SW 1271 (cell line): ENCODE measurements at places on chromosomes 3 and 15.

GRCh38 chr15:74343797-74344127 lies 23.7 kb downstream of the CYP11A1 start:
- DNase-seq: no peak

DNA sequence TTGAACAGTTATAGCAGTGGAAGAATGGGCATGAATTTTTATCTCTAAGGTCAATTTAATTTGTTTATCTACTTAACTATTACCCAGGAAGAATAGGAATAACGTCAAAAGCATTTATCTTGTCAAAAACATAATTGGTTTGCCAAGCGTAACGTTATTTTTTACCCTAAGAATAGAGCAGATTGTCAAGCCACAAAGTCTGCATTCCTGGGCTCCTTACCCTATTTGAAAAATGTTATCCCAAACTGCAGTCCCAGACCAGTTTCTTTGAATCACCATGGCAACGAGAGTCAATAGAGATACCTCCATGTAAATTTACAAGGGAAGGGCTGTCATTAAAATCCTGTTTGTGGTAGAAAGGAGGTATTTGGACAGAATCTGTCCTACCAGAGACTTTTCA lies 61.1 kb downstream of the CPNE4 start:
- DNase-seq: no peak

DNA sequence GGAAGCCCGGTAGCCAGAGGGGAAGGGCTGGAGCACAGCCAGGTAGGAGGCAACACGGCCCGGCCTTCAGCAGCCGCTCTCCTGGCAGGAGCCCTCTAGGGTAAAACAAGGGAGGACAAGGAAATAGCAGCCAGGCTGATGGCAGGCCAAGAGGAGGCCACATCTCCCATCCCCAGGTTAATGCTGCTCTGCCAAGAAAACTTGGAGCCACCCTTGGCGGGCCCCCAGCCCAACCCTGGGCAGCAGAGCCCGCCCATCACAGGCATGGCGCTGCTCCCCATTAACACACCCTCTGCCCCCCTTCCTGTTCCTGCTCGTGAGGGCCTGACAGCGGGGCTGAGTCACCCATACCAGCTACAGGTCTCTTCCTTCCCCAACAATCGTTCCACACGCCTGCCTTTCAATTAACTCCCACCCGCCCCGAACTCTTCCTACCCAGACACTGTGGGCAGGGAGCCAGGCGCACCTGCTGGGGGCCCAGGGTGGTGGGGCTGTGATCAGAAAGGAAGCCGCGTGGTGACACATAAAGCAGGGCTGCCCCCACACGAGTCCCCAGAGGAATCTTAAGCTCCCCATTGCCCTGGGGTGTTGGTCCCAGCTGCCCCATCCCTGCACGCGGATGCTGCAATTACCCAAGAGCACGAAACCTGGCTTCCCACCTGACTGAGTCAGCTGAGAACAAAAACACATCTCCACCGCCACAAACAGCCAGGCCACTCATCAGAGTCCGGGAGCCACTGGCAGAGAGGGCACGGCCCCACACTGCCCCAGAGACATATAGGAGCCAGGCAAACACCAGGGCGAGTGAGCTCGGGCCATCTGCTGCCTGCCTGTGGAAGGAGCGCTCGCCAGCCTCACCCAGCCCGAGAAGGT lies at the start of gene C15orf62:
Gene C15orf62 (plus strand): TSS at position 707 of the 873 bp plus-strand sequence. CDS start 516 bp downstream, outside the sequence.
- no peak for DNase-seq

- DNase-seq: peak; percentile 46
These were observed 111.0 kb upstream of the KLF13 start for GRCh38 chr15:31215490-31216214.

GRCh38 chr3:42755681-42756578 lies 17.1 kb downstream of the CCDC13 start:
- DNase-seq: peak; percentile 7

GRCh38 chr15:101152914-101153313 lies 98.9 kb downstream of the CHSY1 start:
- DNase-seq: no peak

DNA sequence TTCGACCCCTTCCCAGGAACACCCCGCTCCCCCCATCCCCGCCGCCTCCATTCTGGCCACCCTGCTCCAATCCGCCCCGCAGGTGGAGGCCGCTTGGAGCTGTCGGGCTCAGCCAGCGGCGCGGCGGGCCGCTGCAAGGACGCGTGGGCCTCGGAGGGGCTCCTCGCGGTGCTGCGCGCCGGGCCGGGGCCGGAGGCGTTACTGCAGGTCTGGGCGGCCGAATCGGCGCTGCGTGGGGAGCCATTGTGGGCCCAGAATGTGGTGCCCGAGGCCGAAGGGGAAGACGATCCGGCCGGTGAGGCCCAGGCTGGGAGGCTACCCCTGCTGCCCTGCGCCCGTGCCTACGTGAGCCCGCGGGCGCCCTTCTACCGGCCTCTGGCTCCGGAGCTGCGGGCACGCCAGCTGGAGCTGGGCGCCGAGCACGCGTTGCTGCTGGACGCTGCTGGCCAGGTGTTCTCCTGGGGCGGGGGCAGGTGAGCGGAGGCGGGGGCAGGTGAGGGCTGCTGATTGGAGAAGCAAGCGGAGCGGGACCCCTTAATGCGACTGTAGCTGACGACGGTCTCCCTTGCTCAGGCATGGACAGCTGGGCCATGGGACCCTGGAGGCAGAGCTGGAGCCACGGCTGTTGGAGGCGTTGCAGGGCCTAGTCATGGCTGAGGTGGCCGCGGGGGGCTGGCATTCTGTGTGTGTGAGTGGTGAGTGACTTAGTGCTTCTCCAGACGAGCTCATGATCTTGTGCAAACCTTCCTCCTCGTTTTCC lies 2.5 kb downstream of the RCCD1 start:
- DNase-seq: no peak

- DNase-seq: no peak
These were observed 117.9 kb upstream of the CFAP20DC start for GRCh38 chr3:59167756-59168155.

GRCh38 chr15:45168751-45169551 lies 18.8 kb downstream of the SHF start:
- no peak for DNase-seq

GRCh38 chr15:65004993-65005392 lies 15.3 kb upstream of the SPG21 start:
- no peak for DNase-seq

DNA sequence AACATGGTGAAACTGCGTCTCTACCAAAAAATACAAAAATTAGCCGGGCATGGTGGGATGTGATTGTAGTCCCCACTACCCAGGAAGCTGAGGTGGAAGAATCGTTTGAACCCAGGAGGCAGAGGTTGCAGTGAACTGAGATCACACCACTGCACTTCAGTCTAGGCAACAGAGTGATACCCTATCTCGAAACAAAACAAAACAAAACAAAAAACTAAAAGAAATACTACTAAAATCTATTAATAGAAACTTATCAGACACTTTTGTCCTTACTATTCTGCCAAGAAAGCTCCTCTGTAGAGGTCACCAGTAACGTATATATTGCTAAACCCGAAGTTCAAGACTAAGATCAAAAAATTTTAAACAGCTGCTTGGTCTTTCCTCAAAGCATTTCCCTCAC lies 67.1 kb downstream of the SMARCC1 start:
- no peak for DNase-seq

GRCh38 chr3:102329066-102329465 lies 105.7 kb upstream of the ZPLD1 start:
- DNase-seq: no peak

DNA sequence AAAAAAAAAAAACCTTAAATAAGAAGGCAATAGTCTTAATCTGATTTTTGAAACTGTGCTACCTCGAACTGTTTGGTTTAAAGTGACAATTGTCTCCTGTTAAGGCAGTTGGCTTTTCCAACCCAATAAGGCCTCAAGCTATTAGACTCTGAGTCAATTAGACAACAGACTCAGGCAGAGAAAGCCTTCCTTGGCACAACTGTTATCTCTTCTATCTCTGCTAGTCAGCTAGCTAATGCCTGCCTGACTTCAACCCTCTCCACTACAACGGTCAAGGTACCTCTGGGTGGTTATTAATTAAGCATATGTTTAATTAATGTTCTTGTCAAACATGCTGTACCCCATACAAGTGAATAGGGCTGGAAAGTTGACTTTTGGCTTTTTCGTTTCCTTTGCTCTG lies 110.2 kb upstream of the NLGN1 start:
- DNase-seq: no peak

- no peak for DNase-seq
These were observed 1.5 kb downstream of the PTPN9 start for GRCh38 chr15:75577401-75578172.

- DNase-seq: no peak
These were observed 133.6 kb downstream of the CLSTN2 start for GRCh38 chr3:140068494-140069017.

DNA sequence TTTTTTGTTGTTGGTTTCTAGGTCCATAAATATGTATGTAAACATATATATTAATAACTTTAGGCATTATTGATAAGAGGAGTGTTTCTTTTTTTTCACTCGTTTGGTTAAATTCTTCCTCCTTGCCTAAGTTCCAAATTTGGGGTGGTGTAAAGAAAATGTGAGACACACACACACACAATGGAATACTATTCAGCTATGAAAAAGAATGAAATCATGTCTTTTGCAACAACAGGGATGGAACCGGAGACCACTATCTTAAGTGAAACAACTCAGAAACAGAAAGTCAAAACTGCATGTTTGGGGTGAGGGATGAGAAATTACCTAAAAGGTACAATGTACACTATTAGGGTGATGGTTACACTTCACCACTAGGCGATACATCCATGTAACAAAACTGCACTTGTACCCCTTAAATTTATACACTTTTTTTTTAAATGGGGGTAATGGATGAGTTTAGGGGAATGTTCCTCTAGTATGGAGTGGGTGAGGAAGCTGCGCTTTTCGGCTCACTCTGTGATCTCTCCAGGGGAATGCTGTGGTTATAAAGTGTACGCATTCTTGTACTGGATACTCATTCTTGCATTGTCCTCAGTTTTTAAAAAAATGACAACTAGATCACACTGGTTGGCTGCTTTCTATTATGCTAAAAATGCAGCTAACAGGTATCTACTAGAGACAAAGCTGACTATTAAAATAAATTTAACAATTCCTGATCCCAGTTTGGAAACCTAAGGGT lies 50.8 kb upstream of the PPARG start:
- no peak for DNase-seq

- DNase-seq: no peak
These were observed 6.4 kb downstream of the ITGA11 start for GRCh38 chr15:68425428-68426060.

- no peak for DNase-seq
These were observed 84.9 kb downstream of the TIGIT start for GRCh38 chr3:114378760-114379159.

DNA sequence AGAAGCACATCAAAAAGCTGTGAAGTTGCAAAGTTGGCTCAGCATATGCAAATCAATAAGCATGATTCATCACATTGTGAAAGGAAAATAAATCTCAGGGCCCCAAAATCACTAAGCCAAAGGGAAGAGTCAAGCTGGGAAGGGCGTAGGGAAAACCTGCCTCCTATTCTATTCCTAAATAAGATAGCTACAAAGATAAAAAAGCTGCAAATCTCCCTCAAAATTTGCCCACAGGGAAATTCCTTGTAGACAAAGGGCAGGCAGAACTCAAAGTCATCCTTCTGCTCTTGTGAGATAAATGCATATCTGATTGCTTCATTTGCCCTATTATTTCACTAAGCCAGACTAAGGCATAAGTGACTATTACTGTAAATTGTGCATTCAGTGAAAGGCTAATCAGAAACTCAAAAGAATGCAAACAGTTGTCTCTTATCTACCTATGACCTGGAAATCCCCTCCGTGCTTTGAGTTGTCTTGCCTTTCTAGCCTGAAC lies 30.5 kb upstream of the CCNL1 start:
- no peak for DNase-seq

DNA sequence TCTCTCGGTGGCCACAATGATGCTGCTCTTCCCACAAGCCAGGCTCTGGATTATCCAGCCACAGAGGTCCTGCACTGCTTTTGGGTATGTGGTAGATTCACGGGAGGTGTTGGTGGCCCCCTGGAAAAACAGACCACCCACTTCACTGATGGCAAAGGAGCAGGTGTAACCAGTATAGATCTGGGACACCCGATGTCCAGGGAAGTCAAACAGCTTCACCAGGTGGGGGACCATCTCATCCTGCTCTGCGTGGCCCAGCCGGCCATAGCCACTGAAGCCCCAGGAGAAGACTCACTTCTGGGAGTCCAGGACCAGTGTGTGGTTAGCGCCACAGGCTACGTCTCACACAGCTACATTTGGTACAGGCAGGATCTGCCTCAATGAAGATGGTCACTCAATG lies 62.6 kb downstream of the CHCHD6 start:
- DNase-seq: no peak
